ENCODE measurements at places on chromosomes 1 and 21.

GRCh38 chr1:70117046-70117445 is 88.3 kb downstream of the LRRC40 start:
- no peak for DNase-seq

DNA sequence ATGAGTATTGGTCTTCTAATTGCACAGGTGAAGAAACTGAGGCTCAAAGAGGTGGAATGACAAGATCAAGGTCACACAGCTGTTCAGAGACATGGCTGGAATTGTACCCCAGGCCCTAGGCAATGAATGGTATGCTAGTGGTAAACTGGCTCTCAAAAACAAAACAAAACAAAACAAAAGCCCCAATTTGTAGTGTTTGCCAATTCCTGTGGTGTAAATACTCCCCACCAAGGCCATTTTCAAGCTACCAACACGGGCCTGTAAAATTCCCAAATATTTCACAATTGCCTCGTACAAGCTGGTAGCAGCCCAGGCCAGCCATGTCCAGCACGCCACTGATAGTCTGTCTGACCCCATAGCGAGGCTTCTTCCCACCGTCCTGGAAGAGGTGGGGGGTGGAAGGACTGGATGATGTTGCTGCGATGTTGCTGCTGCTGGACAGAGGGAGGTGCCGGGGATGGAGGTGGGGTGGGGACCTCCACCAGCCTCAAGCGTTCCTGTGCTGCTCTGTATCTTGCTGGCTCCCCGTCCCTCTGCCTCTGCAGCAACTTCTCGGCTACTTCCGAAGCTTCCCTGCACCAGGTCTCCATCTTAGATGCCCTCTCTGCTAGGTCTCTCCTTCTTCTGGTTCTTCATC is 62.2 kb upstream of the RUNX3 start:
- no peak for DNase-seq

DNA sequence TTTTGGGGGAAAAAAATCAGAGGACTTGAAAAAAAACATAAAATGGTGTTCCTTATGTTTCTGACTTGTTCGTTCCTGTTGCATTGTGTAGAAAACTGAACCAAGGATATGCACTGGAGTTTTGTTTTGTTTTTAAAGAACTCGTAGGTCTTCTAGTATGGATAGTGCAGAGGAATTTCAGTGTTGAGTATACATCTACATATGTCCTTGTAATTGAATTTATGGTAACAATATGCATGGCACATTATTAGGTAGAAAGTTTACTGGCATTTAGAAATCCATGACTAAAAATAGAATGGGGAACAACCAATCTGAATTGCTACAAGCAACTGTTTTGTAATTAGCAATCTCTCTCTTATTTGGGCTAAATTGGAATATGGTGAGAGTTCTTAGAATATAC is 188.3 kb upstream of the ZRANB2 start:
- DNase-seq: no peak

DNA sequence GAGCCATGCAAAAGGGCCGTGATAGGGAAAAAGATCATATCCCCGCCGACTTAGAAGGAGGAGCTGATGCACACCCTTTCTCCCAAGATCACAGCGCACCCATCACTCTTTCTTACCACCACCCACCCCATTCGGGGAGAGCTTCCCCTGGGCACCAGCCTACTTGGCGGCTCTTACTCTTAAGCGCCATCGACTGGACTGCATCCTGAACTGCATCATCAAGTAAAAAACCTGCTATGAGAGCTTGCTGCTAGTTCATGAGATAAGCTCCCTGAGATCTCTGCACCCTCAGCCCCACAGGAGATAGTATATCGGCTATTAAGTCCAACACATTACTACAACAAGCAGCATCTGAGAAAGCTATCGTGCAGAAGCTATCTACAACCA is 125.1 kb downstream of the BARHL2 start:
- DNase-seq: no peak

All from CD4-positive, alpha-beta T cell treated with Interferon gamma for 1 hour (primary cell).